ENCODE measurements at places on chromosomes 1 and 21.

GRCh38 chr1:44799770-44800584, at the start of gene PLK3:
TSS of gene PLK3 (plus strand) at chr1:44800377. CDS start at chr1:44800464, 87 bp downstream.
- peak; percentile 97 for DNase-seq

DNA sequence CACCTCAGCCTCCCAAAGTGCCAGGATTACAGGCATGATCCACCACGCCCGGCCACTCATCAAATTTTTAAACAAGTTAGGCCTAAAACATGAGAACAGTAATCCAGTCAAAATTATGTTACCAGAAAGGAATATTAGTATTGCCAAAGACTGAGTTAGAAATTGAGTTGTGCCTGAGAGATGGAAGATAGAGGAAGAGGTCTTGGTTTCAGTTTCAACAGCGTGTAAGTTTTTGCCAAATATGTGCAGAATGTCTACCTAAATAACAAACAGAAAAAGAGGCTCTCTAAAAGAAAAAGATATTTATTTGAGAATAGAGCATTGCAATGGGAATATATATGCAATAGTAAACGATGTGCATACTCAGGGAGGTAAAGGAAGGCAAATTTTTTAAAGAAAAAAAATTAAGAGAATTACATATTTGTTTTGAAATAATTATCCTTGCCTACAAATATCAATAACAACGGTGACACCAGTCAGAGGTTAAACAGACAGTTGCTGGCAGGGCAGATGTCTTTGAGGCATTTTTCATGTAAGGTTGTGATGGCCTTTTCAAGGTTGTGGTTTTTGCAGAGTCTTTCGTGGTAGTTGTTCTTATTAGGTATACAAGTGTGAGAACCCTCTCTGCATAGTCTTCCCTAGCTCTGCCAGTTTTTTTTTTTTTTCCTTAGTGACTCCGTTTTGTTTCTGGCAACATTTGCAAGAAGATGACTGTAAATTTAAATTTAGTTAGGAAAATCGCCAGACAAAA, 2.2 kb upstream of the CD1B start:
- DNase-seq: no peak

DNA sequence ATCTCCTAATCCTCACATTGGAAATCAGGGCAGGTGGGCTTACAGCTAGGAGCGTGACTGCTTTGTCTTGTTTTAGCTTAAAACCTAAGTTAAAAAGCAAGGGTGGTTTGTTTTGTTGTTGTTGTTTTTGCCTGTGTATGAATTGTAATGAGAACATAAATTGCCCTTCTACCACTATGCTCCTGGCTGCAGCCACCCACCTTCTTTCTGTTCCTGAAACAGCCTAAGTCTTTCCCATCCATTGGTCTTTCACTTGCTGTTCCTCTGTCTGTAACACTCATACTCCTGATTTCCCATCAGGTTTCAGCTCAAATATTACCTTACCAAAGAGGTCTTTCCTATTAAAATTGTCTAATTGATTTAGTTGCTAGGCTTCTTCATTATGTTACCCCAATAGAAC, 604 bp upstream of the TMEM79 start:
- DNase-seq: no peak

DNA sequence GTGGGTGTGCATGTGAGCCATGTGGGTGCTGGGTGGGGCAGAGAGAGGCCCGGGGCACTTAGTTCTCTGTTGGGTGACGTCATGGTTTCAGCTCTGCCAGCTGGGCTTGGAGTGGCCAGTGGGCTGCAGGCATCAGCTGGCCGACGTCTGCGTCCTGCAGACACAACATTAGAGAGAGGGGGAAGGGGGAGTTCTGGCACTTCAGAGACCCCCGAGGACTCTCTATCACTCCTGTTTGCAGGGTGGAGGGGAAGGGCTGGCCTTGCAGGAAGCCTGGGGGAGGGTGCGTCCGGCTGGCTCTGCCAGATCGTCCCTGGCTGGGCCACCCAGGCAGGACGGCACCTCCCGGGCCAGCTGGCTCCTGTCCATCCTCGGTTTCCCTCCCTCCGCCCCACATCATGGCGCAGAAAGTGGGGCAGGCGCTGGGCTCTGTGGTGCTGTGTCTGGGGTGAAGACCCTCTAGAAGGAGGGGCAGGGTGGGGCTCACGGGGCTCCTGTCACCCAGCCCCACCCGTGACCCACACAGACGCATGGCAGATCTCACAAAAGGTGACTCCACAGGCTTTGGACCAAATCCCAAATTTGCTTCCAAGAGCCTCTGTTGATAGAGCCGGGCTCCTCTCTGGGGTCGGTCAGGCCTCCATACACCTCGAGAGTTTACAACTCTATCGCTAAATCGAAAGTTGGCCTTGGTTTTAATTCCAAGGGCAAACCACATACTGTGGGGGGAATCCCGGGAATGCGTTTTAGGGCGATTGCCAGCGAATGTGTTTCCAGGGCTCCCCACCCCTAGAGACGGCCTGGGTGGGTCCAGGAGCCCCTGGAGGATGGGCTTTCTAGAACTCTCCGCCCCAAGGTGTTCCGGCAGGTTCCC, 73.4 kb upstream of the TTC34 start:
- no peak for DNase-seq

DNA sequence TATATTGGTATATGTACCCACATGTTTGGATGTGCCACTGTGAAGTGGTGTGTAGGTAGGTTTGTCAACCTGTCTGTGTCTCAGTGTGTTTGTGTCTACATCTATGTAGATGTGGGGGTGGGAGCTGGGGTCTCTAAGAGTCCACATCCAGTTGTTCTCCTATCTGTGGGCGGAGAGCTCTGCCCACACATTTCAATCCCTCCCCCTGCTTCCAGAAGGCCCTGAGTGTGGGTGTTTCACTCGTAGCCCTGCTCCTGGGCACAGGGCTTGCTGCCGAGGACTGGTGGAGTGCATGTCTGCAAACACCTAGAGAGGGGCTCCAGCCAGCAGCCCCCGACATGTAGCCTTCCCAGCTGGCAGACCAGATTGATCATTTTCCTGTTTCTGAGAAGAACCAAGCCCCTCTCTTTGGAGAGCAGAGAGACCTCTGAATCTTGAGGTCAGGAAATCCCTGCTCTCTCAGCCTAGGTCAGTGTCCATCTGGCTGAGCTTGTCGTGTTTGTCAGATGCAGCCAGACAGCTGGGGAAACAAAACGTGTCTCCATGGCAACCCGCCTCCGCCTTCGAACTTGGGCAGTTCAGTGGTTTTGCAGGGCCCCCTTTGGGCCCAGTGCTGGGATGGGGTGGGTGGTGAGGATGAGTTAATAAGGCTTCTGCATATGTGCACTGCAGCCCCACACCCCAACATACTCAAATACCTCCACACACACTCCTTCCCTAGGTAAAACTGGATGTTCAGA, 31.2 kb upstream of the SYNC start:
- no peak for DNase-seq

- DNase-seq: no peak
These were observed 620.9 kb upstream of the USP24 start for GRCh38 chr1:55836086-55836485.
